ENCODE measurements at places on chromosomes 5 and 9. TPM values are rescaled to one million over a fixed set of nuclear protein-coding genes. Genes with fewer than 3 reads are reported as not detected.

GRCh38 chr5:92017776-92018175 lies 634.7 kb upstream of the ARRDC3 start:
- DNase-seq, result no peak

DNA sequence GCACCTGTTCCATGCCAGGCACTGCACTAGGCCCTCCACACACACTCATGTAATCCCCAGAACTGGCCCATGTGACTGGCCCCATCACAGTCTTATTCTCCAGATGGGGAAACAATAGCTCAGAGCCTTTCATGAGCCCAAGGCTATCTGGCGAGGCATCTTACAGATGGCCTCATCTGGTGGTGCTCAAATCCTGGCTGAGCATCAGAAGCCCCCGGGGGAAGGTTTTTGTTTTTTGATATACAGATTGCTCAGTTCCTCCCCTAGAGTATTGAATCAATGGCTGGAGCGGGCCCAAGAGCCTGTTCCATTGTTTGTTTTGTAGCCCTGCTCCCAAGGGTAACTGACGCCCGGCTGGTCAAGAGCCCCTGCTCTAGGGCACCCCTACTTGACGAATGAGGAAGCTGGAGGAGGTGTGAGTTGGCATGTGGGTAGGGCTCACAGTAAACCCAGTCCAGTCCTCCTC lies 145.3 kb upstream of the RAPGEF1 start:
- no peak for DNase-seq

- DNase-seq, result no peak
Observed at GRCh38 chr5:6261256-6261655, 117.1 kb downstream of the MED10 start.

GRCh38 chr5:148561801-148562311 lies 92.5 kb downstream of the HTR4 start:
- no peak for DNase-seq

DNA sequence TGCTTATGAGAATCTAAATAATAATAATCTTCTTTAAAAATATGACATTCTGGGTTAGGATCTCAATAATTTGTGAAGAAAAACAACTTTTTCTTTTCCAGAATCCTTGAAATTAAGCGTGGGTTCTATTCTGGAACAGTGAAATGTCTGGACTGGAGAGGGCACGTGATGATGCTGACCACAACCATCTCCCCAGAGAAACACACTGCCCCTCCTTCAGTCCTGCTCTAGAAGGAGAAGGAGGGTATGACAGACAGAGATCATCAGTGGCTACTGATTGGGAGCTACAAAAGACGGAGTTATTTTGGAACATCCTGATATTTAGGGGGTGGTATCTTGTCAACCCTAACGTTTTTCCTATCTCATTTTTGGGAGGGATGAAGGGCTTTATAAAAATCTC lies 40.2 kb downstream of the MEF2C start:
- no peak for DNase-seq

- DNase-seq, result no peak
Observed at GRCh38 chr5:106860398-106861044, 810.2 kb downstream of the EFNA5 start.

DNA sequence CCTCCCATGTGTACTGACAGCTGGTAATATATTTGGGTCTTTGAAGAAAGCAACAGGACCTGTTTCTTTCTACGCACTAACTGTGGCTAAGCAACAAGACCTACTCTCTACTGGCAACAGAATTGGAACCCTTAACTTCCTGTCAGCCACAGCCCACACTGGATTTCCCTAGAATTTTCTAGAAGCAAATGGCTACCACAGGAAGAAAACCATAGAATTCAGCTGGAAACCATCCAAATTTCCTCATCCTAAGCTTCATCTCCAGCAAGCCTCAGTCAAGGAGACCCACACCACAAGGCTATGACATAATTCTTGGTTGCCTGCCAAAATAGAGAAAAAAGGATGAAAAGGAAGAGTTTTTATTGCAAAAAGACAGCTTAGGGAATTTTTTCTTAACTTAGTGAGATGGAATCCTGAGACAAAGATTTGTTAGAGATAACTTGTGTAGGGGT lies 171.8 kb upstream of the TNC start:
- DNase-seq, result no peak

GRCh38 chr9:17222932-17223331 lies 88.1 kb downstream of the CNTLN start:
- no peak for DNase-seq

DNA sequence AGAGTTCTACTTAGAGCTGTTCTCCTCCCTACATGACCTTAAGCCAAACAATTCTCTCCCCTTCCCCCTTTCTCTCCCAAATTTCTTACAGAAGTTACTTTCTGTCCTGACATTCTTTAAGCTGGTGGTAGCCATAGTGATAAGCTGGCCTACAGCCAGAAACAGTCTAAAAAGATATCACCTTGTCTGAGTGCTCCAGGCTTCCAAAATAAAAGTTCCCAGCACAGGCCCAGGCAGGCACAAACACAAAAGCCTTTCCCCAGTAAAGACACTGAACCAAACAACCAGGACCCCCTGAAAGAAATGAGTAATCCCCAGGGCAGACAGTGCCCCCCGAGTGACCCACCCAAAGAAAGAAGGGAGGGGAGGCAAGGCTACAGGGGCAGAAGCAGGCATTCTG lies 19.2 kb downstream of the SIL1 start:
- DNase-seq, result no peak

GRCh38 chr5:91499943-91500531 lies 116.9 kb upstream of the ARRDC3 start:
- DNase-seq, result no peak

GRCh38 chr5:139388198-139388821 lies 1.4 kb downstream of the MZB1 start:
- peak; percentile 60 for DNase-seq

GRCh38 chr5:180389252-180390101 lies 36.3 kb upstream of the GFPT2 start:
- peak; percentile 81 for DNase-seq

DNA sequence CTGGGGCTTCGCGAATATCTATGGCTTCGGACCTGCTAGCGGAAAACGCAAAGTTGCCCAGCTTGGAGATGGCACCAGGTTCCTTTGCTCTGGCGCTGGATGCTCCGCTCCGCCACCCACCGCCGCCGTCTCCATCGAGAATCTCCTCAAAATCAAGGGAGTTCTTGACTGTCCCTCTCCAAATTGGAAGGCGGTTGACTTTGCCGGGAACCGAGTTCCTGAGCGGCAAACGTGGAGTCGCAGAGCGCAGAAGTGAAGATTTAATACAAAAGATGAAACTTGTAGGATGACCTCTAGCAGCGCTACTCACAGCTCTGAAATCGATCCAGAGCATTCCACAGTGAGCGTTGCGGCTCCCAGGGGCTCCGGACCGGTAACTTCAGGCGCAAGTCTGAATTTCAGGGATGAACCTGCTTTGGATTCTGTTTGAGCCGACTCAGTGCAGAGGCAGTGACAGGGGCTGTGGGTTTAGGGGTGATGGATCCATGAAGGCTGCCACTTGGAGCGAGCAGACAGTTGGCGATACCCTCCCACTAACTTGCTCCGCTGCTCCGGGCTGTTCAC lies 1641.5 kb upstream of the C9orf72 start:
- DNase-seq, result no peak

- no peak for DNase-seq
Observed at GRCh38 chr9:29297592-29297991, 1724.3 kb upstream of the C9orf72 start.

GRCh38 chr5:159003045-159004030 lies 96.4 kb downstream of the EBF1 start:
- no peak for DNase-seq

DNA sequence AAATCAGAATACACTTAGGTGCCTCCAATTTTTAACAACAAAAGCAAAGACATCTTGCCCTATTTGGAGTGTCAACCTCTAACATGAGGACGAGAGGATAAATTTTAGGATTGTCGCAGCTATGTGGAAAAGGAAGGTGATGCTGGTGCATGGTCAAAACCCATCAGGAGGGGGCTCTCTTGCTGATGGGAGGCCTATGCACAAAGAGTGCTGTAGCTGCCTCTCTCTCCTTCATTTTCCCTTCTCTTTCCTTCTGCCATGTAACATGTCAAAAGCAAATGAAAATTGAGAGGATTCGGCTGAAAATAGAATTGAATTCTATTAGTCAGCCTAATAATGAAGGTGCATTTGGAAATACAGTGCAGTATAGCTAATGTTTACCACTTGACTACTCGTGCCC lies 578.7 kb upstream of the ZNF462 start:
- no peak for DNase-seq

DNA sequence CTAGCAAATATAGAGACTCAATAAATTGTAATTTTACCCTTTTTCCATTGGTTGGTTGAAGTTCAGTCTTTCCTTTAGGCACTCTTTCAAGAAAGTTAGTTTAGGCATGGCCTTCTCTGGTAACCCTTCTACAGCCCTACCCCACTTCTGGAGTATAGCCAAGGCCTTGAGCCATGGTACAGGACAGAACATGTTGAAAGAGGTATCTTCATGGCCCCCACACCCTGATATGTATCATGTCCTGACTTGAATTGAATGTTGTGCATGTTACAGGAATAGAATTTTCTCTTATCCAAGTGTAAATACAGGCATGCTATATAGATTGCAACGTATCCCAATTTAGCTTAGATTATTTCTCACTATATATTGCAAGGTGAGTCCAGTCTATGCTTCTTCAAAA lies 175.6 kb downstream of the CD180 start:
- no peak for DNase-seq

DNA sequence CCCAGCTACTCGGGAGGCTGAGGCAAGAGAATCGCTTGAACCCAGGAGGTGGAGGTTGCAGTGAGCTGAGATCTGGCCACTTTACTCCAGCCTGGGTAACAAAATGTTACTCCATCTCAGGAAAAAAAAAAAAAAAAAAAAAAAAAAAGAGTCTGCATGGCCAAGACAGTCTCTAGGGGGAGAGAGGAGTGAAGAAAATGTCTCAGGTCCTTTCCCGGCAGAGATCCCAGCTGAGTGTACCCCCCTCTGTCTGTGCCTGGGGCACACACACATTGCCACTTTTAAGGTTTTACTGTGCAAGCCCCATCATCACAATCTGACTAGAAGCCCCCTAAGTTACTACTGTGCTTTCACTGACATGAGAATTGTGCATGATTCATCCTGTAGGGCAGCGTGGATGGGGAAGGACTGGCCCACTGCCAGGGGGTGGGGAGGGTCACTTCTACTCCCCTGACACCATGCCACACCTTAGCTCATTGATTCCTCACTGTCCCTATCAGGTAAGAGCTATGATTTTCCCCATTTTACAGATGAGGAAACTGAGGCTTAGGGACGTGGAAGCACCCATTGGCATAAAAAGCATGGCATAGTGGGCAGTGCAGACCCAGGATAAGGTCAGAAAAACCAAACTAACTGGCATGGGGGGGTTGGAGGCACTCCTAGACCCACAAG lies 102.3 kb upstream of the LARP1 start:
- DNase-seq, result peak; percentile 30

DNA sequence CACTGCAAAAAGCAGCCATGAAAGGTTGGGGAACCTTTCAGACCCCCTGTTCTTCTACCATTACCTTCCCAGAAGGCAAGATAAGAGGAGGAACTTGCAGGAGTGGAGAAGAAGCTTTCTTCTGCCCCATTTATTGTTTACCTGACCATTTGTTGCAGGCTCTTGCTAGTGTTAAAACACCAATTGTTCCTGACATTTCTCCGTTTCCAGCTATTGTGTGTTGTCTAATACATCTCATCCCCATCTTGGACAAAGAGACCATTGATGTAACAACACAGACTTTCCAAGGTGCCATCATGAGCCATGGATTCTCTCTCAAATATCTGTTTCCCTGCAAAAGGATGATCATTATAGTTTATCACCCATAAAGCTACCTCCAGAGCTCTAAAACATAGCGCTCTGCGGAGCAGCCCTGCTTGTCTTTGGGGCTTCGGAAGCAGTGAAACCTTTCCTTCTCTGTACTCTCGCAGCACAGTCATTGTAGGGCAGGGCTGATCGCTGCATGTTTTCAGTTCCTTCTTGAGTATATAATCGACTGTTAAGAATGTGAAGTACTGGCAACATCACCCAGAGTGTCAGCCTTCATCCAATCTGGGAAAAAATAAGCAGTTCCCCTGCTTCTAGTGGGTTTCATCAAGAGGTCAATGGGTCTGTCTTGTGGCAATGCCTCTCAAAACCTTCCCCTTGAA lies 680.0 kb downstream of the SEMA5A start:
- no peak for DNase-seq

GRCh38 chr5:179766726-179767455 lies 26.9 kb upstream of the LTC4S start:
- no peak for DNase-seq

GRCh38 chr5:142181547-142182163 lies 73.1 kb downstream of the NDFIP1 start:
- no peak for DNase-seq

DNA sequence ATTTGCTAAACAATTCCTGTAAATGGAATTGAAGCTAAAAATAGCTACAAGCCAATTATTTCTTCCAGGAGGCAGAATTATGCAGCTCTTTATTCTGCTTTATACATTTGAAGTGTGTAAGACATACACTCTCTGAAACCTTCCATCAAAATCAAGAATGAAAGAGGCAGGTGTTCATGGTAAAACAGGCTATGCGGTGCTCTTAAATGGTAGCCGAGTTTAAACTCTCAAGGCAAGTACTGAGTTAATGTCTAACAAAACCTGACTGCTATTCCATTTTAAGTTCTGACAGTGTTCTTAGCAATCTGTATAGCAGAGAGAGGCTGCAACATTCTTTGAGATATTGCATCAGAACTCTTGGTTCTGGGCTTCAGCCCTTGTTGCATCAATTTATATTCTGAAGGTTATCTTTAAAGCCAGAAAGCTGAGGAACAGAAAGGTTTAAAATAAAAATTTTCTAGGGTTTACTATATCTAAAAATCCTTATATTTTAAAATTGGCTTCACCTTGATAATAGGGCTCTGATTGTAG lies 248.3 kb upstream of the CCNG1 start:
- no peak for DNase-seq

CDKN2B-AS1 gene
- total RNA-seq, result 3.2 TPM

ANKRD34B gene
- not detected for total RNA-seq

MOB3B gene
- 3.7 TPM for total RNA-seq

TRPM6 gene
- total RNA-seq, result 0.02 TPM

PNPLA7 gene
- 4.1 TPM for total RNA-seq

TAF11L5 gene
- not detected for total RNA-seq

HSD17B3 gene
- not detected for total RNA-seq

S100Z gene
- not detected for total RNA-seq

PCDHB15 gene
- total RNA-seq, result 4.3 TPM

BRINP1 gene
- total RNA-seq, result not detected

FOXD4L6 gene
- not detected for total RNA-seq

COL23A1 gene
- total RNA-seq, result 0.15 TPM

NSG2 gene
- total RNA-seq, result not detected

TRIM36 gene
- total RNA-seq, result 4.6 TPM

CYLC2 gene
- total RNA-seq, result not detected

IRX2 gene
- 9.1 TPM for total RNA-seq

FNIP1 gene
- total RNA-seq, result 26.4 TPM
